AG04450 (cell line): ENCODE measurements at places on chromosomes 16 and 17.
A peak's percentile ranks its signal among the peaks of the same experiment; 100 is the strongest.

- no peak for DNase-seq
Measured at GRCh38 chr16:72313903-72314302, 141.9 kb upstream of the PMFBP1 start.

- DNase-seq: no peak
Measured at GRCh38 chr17:83057397-83057761, 22.0 kb upstream of the METRNL start.

DNA sequence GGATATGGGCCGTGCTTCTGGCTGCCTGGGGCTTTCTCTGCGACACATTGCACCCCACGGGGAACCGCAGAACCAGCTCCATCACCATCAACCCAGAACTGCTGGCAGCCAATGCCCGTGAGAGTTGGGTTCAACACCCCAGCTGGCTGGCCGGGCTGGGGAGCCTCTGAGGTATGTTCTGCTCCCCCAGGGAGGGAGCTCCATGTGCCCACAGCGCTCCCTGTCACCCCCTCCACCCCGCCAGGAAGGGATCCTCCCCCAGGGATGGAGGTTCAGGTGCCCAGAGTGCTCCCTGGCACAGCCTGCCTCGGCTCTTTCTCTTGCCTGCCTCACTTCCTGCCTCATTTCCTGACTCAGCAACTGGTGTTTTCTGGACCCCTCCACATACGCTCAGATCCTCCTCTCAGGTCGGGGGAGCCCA, 24.2 kb upstream of the MPRIP start:
- DNase-seq: no peak

DNA sequence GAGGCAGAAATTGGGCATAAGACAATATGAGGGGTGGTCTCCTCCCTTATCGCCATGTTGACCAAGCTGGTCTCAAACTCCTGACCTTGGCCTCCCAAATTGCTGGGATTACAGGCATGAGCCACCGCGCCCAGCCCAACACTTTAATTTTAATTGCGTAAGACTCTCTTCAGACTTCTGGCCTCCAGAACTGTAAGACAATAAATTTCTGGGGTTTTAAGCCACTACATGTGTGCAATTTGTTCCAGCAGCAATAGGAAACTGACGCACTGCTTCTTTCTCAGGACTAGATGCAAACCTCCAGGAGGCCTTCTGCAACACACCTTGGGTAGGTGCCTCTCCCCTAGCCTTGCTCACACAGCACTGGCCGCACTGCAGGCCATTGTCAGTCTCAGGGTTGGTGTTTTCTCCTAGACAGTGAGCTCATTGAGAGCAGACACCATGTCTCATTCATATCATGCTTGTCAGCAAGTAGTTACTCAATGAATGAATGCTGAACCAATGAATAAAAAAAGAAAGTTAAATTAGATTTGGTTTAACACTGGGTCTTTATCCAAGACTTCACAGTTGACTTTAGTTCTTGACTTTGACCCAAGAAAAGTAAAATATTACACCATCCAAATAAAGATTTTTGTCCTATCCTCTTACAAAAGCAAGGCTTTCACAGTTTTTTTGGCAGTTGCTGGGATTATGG, 5.5 kb upstream of the ACSF2 start:
- no peak for DNase-seq

DNA sequence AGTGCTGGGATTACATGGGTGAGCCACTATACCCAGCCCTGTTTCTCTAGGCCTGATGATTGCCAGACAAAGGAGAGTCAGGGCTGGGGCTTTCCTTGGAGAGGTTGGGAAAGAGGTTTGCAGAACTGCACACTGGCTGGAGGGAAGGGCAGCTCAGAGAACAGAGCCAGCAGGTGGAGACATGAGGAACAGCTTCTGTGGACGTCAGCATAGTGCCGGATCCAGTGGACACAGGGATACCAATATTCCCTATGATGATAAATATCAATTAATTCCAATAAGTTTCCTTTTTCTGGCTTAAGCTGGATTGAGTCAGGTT, 43.2 kb upstream of the SCNN1B start:
- no peak for DNase-seq

DNA sequence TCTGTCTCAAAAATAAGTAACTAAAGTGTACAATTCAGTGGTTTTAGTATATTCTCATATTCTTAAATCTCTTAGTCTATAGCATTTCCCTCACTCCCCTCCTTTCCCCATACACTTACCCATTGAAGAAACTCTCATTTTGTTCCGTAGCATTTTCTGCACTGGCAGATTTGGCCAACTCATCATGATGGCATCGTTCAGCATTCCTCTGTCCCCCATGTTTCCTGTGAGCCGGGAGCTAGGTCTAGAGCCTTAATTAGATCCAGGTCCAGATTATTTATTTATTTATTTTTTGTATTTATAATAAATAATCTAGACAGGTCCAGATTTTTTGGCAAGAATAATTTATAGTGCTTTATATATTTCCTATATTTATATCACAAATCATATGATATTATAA, 31.0 kb downstream of the HEATR3 start:
- DNase-seq: peak; percentile 24

DNA sequence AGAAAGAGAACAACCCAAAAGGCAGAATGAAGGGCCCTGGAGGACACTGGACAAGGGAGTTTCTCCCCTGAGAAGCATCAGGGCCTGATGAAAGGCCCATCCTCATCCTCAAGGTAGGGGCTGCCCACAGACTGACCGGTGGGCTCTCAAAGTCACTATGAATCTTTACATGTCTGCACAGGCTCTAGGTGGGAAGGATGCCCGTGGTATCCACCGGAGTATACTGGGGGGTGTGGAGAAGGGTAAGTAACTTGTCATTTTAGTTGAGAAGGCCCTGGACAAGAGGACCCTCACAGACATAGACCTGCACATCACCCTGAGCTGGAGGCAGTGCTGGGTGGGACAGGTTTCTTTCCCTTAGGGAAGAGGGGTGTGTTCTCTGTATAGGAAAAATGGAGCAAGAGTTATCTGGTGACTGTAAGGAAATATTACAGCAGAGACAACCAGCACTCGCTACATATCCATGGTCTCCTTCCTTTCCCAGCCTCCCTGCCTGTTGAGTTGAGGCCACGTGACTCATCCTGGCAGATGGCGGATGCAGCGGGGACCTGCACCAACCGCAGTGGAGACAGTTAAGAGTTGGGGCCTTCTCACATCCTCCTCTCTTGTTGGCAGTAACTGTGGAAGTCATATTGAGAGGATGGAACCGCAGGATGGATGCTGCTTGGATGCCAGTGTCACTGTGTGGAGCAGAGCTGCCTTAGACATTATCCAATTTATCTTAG, 45.6 kb upstream of the KCNJ12 start:
- no peak for DNase-seq

GRCh38 chr17:42178817-42179216, 2.1 kb downstream of the KCNH4 start:
- DNase-seq: no peak

GRCh38 chr17:57991537-57991936, 3.5 kb upstream of the VEZF1 start:
- DNase-seq: no peak

GRCh38 chr17:29126268-29126930, 53.8 kb downstream of the MYO18A start:
- DNase-seq: no peak

- DNase-seq: no peak
Measured at GRCh38 chr16:89334988-89335802, 117.7 kb downstream of the ZNF778 start.

GRCh38 chr16:87729266-87729954, 36.4 kb downstream of the KLHDC4 start:
- DNase-seq: no peak

DNA sequence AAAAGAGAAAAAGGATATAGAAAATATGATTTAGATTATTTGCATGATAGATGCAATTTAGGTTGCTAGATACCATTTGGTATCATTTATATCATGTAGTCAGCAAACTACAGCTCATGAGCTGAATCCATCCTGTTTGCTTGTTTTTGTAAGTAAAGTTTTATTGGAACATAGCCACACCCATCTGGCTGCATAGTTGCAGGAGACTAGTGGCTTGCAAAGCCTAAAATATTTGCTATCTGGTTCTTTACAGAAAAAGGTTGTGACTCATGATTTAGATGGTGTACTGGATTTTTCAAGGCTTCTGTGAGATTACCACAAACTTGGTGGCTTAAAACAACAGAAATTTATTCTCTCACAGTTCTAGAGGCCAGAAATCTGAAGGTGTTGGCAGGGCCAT, 49.9 kb downstream of the MAP2K4 start:
- DNase-seq: peak; percentile 33

DNA sequence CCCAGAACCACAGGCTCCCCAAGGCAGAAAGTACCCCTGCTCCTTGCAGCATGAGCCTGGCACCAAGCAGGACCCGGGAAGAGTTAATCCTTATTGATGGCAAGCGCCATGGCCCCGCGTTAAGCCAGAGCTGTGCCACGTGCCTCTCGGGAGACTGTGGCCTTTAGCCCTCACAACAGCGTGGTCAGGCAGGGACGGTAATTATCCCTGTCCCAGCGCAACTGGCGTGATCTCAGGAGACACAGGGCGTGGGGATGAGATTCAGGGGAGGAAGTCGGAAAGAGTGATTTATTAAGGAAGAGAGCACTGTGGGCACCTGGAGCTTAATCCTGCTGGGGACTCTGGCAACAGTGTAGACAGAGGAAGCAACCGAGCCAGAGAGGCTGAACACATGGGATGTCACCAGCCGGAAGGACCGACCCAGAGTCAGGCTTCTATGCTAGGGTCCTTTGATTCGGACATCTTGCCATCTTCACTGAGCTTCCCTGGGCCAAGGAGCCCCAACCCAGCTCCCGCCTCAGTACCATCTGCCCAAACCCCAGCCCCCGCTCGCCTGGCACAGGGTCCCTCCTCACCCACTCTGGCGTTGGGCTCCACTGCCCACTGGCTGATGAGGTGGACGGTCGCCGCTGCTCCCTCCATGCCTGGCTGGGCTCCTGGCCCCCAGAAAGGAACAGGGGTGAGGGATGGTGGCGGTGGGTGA, 16.9 kb downstream of the OTOP3 start:
- no peak for DNase-seq

DNA sequence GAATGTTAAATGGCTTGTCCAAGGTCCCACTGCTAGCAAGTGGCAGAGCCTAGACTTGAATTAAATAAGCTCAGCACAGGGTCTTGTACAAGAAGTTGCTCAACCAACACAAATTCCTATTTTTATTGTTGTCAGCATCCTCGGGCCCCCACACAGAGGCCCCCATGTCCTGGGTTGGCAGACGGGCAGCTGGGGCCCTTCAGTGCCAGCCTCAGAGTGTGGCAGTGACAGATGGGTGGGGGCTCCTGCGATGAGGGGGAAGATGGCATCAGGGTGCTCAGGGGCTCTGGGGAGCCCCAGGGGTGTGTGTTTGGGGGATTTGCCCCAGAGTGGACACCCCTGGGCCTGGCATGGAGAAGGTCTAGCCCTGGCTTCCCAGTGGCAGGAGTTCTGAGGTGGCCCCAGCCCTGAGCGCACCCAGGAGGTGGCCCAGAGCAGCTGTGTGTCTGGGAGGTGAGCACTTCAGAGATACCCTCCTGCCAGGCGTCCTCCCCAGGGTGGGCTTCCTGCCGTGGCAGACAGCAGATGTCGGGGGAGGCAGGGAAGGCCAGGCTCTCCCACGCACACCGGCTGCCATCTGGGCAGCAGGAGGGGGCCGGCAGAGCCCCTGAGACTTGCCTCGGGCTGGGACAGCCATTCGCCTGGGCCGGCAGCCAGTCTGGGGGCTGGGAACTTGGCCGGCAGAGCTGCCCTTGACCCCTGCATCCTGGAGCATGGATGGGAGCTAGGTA, 150.8 kb downstream of the C16orf78 start:
- no peak for DNase-seq

GRCh38 chr17:64270885-64271284, 7.8 kb upstream of the TEX2 start:
- DNase-seq: no peak

DNA sequence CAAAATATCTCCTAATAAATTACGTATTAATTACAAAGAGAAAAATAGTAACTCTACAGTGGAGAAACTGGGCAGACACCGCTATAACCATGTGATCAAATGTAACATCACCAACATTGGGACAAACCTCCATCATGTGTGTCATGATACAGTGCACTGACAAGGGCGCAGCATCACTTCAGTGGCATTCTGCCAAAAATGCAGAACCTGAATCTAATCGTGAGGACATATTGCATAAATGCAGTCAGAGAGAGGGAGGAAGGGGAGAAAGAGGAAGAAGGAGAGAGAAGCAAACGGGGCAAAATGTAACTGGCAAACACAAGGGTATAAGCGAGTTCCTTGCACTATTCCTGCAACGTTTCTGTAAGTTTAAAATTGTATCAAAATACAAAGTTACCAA, 74.2 kb upstream of the MARCHF10 start:
- no peak for DNase-seq

DNA sequence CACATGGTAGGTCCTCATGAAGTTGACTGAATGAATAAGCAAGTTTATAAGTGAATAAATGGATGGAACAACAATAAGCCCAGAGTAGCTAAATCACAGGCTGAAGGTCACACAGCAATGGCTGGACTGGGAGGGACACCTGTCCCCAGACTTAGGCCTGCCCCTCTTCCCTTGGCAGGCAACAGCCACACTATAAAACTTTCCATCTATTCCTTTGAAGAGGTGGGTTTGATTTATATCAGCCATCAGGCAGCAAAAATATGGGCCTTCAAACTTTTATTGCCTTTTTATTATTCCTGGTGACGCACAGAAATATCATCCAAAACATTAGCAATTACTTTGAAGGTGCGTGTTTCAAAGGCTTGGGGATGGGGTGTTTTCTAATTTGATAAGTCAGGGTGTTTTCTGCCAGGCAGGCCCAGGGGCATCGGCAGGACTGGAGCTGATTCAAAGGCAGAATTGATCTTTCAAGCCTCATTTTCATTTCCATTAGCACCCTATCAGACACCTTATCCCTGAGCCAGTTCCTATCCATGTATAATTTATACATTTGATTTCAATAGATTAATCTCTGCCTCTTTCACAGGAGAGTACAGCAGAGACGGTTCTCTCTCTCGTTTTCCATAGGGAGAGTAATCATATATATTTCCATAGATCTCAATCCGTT, 67.2 kb upstream of the LYRM9 start:
- no peak for DNase-seq

- no peak for DNase-seq
Measured at GRCh38 chr17:37465069-37465616, 24.5 kb upstream of the DUSP14 start.

GRCh38 chr17:53344778-53345177, 477.9 kb upstream of the KIF2B start:
- DNase-seq: no peak

DNA sequence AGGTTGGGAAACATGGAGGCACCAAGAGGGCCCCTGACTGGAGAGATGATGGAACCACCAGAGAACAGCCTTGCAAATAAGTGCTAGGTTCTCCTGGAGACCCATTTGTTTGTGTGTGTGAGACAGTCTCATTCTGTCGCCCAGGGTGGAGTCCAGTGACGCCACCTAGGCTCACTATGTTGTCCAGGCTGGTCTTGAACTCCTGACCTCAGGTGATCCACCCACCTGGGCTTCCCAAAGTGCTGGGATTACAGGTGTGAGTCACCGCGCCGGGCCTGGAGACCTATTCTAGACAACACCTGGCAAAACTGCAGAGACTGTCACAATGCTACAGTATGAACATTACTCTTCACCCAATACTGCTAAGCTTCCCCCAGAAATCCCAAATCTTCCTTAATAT, 1.5 kb downstream of the NPLOC4 start:
- no peak for DNase-seq
